Right lobe of liver (tissue), 6 donors: ENCODE measurements at places on chromosomes 1 and 21.

- DNase-seq = no peak
These were observed 179.8 kb downstream of the PHTF1 start for GRCh38 chr1:113579256-113580018.

DNA sequence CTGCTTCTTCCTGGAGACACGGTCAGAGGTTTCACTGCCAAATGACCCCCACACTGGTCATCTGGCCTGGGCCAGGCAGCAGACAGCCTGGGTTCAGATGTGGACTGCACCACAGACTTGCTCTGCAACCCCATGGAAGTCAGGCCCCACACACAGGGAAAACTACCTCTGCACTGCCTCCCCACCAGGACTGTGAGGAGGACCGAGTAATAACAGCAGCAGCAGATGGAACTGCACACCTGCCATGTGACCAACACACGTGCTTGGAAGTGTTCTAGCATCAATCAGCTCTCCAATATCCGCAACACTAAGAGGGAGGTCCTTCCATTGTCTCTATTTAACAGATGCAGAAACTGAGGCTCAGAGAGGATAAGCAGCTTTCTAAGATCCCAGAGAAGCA is 51.4 kb downstream of the SLC9A1 start:
- no peak for DNase-seq

- no peak for DNase-seq
These were observed 112.1 kb downstream of the HLCS start for GRCh38 chr21:36854391-36854790.

DNA sequence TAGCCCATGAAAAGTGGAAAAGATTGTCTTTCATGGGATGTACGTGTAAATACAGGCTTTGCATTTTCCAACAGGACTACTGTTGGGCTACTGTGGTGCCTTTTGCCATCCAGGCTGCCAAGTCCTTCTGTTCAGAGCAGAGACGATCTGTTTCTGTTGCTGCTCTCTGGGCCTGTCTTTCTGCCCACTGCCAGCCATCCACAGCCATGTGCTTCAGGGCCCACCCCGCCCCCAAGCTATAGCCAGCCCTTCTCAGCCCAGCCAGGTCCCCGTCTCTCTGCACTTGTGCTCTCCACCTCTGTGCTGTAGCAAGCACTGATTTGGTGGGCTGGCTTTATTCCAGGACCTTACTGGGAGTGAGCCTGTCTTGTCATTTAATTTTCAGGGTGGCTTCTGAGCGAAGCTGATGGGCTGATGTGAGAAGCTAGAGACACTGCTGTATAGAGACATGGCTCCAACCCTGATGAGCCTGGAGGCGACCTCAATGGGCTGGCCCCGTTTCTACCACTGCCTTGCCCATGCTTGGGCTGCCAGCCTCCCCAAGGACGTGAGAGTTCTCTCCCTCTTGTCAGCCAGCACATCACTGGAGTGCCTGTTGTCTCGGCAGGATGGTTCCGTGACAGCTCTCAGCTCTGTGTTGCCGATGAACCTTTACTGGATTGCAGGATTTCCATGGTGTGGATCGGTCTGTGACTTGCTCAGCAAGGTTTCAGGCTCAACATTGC is 137.8 kb downstream of the PEX14 start:
- no peak for DNase-seq
